NCI-H2029 treated with DMSO at 0.1 percent for 48 hours (cell line): ENCODE measurements at places on chromosomes 3 and 15.
A peak's percentile ranks its signal among the peaks of the same experiment; 100 is the strongest.

DNA sequence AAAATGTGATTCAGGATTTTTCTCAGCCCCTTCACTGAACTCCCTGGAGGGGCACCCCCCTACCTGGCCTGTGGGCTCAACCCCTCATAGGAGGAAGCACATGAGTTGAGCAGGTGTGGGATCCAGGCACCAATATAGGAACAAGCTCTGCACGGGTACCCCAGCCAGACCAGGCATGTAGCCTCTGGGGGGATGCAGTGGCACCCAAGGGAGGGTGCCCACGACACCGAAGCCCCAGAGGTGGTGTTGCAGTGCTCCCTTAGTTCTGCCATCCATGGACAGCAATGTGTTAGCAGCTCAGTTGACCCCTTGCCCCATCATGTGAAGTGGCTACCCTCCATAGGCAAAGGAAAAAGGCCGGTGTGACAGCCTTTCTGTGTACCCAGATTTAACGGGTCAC, 30.9 kb upstream of the BCHE start:
- DNase-seq = no peak

DNA sequence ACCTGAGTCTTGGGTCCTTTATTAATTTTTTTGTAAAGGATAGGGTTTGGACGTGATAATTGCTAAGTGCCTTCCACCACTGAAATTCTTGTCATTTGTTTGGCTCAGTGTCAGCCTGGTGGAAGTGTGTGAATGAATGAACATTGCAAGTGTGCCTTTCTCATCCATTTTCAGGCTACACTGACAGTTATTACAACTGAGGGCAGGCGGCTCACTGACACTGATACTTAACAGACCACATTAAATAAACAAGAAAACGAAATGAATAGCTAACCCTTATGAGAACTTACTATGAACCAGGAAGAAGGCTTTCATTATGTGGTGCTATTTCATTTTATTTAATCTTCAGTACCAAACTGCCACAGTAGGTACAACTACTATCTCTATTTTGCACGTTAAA, 188.8 kb upstream of the CRBN start:
- DNase-seq = no peak

GRCh38 chr3:186185194-186185787, 76.4 kb upstream of the ETV5 start:
- no peak for DNase-seq

- peak; percentile 44 for DNase-seq
These were observed 28.4 kb downstream of the CCDC12 start for GRCh38 chr3:46947981-46948791.

GRCh38 chr3:58518291-58518789, 18.6 kb downstream of the ACOX2 start:
- no peak for DNase-seq

- DNase-seq = no peak
These were observed 8.8 kb downstream of the GNL3 start for GRCh38 chr3:52694528-52695189.

GRCh38 chr3:1852950-1853349, 245.7 kb upstream of the CNTN4 start:
- no peak for DNase-seq

GRCh38 chr3:13040361-13041074, 32.7 kb downstream of the IQSEC1 start:
- DNase-seq = no peak

GRCh38 chr15:38996111-38996631, 431.6 kb upstream of the RASGRP1 start:
- DNase-seq = no peak

DNA sequence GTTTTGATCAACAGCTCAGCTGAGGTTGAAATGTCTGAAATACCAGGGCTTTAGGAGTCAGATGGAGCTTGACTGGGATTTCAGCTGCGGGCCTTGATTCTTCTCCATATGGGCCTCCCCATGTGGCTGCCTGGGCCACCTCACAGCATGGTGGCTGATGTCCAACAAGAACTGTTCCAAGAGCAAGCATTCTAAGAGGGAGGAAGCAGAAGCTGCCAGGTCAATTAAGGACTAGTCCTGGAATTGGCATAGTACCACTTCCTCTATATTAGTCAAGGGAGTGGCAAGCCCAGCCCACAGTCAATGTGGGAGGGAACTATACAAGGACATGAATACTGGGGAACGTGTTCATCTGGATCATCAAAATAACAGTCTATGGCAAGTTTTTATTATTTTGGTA, 181.7 kb upstream of the ANKRD28 start:
- DNase-seq = peak; percentile 27
